ENCODE measurements at places on chromosomes 2 and 18.
A peak's percentile ranks its signal among the peaks of the same experiment; 100 is the strongest.

GRCh38 chr18:7413906-7414305 is 153.2 kb upstream of the PTPRM start:
- DNase-seq, result no peak

GRCh38 chr18:44973282-44973681 is 292.6 kb downstream of the SETBP1 start:
- DNase-seq, result no peak

DNA sequence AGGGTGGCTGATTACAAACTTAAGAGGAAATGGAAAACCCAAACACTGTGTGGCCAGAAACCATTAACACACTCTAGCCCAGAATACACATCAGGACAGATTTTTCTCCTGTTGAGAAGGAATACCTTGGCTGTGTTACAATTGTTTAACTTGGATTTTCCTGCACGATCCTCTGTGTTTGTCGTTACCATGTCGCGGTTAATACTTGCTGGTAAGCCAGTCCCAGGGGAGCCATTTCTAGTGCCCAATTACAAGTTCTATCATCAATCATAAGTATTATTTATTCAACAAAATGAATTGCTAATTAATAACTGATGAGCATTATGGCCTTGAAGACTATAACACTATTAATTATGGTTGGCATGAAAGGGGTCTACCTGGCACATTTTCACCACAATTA is 146.8 kb downstream of the LNPK start:
- DNase-seq, result no peak

- DNase-seq, result no peak
Observed at GRCh38 chr2:121086450-121086849, 198.6 kb downstream of the TFCP2L1 start.

- DNase-seq, result no peak
Observed at GRCh38 chr2:88540346-88540745, 86.9 kb downstream of the EIF2AK3 start.

DNA sequence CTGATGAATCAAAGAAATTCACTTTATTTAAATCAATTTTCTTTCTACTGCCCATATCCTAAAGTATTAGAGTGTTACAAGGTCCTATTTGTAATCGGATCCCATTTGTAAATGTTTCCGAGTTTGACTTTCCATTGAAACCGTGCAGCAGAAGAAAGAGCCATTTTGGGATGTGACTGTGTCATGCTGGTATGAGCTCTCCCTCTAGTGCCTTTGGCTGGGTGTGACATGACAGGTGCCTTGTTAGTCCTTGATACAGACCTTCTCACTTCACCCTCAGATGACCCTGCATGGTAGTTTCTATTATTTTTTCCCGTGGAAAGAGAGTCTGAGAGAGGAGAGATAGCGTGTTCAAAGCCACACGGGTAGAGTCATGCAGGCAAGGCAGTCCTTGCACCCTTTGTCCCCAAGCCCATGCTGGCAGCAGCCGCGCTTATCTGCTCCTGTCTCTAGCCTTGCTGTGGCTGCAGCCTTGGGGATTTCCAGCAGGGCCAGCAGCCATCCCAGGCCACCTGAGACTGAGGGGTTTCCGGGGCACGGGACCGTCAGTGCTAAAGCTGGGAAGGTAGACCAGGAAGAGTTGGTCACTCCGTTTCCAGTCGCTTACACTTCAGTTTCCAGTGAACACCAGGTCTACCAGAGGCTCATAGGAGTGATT is 21.4 kb downstream of the CHMP1B start:
- no peak for DNase-seq

DNA sequence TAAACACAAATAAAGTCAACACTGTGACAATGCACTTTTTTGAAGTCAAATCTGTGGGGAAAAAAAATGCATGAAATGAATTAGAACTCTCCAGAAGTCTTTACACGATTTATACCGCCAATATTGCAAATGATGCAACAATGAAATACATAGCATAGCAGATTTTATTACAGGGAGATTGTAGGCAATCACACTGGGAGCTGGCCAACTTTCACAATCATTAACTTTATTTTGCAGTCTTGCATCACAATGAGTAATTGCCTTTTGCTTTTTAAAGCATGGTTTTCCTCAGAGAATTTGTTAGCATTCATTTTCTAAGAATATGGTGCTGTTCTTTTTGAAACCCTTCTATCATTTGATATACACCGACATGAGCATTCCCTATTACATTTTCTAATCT is 366.4 kb upstream of the FSIP2 start:
- DNase-seq, result no peak

DNA sequence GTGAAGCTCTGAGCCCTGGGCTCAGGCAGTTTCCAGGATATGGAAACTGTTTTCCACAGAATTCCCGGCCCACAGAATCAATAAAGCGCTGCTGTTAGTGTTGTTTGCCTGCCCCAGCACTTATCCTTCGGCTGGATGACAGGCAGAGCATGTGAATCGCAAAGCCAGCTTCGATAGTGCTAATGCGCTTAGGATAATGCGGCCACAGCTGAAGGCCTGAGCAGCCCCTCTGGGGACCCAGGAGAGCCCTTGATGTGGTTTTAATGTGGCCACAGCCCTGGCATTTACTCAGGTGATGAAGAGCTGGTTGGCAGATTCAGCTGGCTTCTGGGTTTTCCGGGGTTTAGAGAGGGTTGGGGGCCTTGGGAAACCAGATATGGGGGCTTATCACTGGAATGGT is 23.7 kb downstream of the PCARE start:
- no peak for DNase-seq

GRCh38 chr2:43110442-43110871 is 115.9 kb downstream of the ZFP36L2 start:
- DNase-seq, result no peak

DNA sequence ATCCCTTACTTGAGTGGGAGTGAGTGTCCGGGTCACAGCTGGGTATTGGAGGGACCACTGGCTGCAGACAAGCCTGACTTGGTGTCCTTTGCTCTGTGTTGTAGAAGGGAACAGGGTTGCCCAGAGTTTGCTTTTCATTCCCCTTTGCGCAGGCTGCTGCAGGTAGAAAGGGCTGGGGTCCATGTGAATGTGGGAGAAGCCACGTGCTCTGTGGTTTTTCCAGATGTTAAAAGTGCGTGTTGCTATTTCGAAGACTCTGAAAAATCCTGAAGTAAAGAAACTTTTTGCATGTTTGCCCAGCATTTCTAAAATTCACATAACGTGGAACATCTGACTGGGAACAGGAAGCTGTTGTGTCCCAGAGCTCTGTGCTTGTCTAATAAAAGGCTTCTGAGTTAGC is 28.8 kb downstream of the GLI2 start:
- no peak for DNase-seq

DNA sequence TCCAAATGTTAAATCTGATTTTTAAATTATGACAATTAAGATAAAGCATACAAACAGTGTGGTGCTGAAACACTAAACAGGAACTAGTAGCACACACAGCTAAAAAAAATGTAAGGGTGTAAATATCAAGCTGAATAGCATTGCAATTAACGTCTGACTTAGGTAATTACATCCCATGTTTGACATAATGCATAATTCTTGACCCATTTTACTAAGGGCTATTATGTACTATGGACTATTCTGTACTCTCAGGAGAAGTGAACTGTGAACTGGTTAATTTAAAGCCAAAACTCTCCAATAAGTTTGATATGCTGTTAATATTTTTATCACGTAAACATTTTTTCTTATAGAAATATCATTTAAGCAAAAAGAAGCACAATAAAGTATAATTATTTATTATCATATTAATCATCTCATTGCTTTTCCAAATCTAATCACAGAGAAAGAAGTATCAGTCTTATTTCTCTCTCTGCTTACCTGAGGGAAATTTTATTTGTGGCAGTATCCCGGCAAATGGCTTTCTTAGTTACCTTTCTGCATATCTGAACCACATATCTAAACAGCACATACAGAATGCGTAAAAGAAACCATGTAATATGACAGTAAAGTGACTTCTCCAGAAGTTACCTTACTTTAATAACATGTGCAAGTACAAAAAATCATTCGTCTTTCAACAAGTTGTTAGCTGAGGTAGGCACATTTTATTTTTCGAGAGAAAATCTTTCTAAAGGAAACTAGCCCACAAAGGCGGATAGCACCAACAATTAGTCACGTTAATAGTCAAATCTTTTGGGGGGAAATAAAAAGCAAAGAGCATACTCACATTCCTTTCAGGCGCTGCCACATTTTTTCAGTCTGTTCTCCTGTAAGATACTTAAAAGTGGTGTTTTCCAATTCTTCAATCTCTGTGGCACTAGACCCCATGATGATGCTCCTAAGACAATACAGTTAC is 94.9 kb upstream of the PDE1A start:
- no peak for DNase-seq

GRCh38 chr2:23602116-23602515 is 217.1 kb downstream of the KLHL29 start:
- DNase-seq, result peak; percentile 59

DNA sequence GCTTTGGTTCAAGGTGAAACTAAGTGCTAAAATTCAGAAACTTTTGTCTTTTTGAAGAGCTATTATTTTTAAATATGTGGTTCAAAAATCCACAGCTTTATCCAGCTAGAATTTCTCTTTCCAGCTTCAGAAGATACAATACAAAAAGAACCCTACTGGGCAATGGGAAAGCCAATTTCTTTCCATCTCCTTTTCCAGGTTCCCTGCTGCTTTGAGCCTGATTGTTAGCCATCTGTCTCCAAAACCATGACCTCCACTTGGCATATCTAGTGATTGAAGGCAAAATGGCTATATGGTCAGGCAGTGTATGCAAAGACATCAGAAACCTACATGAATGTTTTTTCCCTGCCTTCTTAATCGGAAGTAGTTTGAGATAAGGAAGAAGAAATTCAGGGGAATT is 134.1 kb downstream of the KCNH7 start:
- DNase-seq, result no peak

DNA sequence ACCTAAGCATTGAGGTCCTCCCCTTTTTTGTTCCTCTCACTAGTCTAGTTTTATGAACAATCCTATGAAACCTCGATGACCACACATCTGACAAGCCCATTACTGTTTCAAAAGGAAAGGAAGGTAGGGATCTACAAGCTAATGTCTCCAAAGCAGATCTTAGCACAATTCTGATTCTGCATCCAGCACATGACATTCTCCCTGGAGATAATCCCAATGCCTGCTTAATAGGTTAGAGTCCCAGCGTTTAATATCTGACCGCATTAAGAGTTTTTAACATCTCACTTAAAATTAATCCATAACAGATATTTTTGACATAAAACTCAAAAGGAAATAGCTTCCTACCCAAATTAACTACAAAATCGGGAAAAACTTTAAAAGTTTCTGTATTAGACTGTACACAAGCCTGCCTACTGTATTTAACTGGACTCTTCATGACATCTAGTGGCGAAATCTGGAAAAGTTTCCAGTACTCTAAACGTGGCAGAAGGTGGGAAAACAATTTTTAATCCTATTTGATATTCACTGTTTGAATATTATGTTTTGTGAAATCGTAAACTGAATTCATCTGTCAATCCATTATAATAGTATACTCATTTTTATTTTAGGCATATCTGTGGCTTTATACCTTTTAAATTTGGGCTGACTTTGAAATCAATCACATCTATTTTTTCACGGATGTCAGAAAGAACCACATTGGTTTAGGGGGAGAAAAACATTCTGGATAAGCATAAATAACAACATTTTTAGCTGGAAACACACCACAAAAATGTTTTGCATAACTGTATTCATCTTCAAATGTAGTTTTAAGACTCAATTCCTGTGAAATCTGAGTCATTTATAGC is 62.4 kb downstream of the TXNL1 start:
- no peak for DNase-seq

DNA sequence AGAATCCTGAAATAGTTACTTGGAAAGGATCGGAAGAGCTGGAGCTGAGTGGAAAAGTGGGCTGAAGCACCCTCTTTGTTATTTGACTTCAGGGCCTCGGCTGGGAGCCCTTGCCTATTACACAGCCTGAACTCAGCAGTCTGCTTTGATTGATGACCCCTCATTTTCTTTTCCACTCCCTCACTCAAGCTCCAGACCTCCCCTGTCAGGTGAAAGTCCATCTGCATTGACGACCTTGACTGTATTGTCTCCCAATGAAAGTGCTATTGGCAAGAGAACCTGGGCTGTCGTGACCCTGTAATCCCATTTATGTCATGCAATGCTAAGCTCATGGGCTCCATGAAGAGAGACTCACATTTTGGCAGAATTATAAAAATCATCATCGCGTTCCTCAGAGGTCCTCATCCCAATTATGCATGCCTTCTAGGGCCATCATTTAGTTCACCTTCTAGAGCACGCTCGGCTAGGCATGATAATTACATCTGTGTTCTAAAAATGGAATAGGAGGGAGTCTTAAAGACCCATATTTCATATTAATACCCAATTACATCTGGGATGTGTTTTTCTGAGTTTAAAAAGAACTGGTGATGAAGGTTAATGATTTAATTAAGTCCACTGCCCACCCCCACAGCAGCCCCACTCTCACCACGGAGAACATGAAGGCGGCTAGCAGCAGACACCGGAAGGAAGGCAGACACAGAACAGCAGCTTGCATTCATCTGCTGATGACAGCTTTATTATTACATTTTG is 472.5 kb downstream of the PID1 start:
- DNase-seq, result no peak

Data from brain pericyte (primary cell).